ENCODE measurements at places on chromosomes 3 and 15.

DNA sequence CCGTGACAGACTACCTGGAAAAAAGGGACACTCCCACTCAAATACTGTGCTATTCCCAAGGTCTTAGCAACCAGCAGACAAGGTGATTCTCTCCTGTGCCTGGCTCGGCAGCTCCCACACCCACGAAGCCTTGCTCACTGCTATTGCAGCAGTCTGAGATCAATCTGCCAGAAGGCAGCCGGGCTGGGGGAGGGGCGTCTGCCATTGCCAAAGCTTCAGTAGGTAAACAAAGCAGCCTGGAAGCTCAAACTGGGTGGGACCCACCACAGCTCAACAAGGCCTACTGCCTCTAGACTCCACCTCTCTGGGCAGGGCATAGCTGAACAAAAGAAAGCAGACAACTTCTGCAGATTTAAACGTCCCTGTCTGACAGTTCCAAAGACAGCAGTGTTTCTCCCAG lies 128.4 kb upstream of the SETMAR start:
- no peak for DNase-seq

DNA sequence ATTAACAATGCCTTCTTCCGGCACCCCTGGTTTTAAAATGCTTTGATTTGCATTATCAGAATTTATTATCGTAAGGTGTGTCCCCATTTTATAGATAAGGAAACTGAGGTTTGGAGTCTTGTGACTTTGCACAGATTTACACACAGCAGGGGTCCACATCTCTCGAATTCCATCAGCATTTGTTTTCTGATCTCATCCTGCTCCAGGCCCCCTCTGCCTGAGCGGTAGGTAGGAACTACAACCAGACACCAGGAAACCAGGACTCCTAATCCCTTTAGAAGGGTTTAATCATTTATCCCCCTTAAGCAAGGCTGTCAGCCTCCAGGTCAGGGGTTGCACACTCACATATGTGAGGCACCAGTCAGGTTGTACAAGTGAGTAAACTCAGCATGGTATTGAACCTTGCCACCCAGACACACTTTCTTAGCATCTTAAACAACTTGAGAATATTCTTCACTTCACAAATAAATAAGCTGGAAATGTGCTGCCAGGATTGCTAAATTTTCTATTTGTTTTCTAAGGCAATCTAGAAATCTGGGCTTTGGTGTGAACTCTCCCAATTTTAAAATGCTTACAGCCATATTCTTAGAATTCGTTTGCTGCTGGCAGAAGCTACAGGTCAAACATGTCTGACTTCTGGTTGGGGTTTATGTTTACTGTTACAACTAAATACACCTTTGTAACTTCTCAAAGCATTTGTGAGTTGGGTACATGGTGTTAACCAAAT lies 31.7 kb upstream of the CMTM7 start:
- no peak for DNase-seq

GRCh38 chr3:135271177-135272025 lies 476.3 kb downstream of the EPHB1 start:
- DNase-seq, result no peak

DNA sequence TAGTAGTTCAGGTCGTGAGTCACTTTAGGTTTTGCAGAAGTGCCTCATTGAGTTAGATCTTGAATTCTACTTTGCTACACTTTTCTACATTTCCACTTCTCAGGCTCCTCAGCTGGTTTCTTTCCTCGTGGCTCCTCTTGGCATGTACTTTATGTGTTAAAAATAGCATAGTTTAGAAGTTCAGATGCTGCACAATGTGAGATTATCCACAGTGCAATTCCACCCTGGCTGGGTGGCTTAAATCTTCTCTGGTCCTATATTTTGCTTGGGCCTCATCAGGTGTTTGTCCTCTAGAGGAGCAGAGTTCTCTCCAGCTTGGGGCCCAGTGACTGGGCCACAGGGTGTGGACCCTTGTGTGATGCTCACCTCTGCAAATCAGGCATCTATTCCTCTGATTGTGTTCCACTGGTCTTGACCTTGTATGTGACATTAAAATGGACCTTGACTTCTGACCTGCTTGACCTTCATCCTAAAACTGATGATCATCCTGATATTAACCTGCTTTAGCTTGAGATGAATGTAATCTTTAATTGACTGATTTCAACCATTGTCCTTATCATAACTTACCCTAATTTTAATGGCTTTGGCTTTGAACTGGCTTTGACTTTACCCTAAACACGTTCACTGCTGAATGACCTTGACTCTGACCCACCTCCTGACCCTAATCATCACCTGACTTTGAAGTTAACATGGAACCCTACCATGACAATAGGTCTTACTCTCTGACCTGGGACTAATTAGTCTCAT lies 63.9 kb upstream of the ACAD9 start:
- DNase-seq, result no peak

DNA sequence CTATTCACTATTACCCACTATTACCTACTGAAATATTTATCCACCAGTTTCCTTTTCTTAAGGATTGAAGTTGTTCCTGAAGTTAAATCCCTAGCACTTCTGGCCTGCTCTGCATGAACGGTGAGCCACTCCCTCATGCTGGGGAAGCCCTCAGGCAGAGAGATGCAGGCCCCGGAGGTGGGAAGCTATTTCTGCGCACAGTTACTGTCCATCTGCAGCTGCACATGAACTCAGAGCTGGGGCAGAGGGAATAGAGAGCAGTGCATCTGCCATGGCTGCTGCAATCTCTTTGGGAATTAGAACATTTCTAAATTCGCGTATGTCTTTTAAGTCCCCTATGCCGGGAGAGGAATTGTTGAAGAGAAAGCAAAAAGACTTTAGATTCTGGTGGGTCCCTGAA lies 6.3 kb upstream of the GALNT15 start:
- DNase-seq, result no peak

GRCh38 chr3:194865615-194866014 lies 179.9 kb downstream of the FAM43A start:
- DNase-seq, result no peak
